ENCODE measurements at places on chromosomes 7 and 10.

DNA sequence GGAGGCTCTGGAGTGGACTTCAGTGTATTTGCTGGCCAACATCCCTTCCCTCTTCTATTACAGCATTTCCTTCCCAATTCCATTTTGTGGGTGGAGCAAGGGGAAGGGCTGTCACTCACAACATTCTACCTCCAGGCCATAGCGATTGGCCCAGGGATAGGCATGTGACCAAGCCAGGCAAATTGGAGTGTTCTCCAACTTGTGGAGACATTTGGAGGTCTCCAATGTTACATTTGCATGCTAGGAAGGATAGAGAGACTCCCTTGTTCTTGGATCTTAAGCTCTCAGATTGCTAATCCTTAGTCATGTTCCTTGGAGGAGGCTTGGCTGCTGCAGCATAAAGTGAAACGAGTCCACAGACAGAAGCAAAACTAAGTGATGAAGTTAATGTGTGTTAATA lies 95.6 kb upstream of the KIF5B start:
- DNase-seq: no peak

DNA sequence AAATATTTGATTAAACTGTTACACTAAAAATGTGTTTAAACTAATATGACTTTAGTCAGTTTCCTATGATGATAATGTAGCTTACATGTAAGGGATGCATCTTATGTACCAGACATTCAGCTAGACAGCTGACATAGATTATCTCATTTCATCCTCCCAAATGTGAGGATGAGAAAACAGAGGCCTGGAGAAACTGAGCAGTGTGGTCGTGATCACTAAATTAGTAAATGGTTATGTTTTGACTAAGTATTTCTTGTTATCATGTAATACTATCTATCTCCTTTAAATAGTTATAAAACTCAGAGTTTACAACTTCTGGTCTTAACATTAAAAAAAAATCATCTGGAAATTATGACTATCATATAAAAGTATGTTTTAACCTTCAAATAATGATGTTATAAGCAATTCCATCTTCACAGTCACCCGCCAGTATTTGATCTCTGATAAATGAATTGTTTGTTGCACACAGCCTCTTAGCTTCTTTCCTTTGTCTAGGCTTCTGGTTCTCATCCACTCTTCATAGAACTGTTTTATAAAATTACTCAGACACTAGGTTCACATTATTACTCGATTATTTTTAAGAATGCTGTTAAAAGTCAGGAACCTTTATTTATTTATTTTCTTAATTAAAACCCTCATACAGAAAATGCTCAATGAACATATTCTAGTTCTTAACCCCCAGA lies 33.6 kb upstream of the HDAC9 start:
- DNase-seq: no peak

DNA sequence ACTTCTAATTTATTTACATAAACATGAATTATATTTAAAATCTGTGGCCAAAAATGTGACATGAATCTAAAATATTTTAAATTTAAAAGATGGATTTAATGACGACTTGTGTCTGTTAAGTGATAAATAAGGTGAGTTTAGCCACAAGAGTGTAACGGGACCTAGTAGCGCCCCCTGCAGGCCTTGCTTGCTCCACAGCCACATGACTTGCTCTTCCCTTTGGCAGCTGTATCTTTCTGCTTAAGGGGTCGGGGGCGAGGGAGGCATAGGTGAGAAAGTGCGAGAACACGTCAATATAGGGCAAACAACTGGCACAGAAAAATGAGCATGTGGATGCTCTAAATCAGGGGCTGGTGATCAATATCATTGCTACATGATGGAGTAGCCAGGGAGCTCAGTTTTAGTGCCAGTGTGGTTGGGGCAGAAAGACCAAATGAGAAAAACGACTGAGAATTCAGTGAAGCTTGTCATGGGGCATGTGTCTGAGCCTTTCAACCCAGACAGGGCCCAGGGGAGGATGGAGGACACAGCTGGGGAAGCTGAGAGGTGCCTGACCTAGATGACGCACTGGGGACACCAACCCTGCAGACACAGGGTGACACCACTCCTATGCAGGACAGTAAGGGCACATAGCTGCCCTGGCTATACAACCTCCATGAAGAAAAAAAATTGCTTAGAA lies 49.8 kb downstream of the PAXIP1 start:
- no peak for DNase-seq

GRCh38 chr10:125711110-125711750 lies 8.3 kb upstream of the EDRF1 start:
- no peak for DNase-seq

DNA sequence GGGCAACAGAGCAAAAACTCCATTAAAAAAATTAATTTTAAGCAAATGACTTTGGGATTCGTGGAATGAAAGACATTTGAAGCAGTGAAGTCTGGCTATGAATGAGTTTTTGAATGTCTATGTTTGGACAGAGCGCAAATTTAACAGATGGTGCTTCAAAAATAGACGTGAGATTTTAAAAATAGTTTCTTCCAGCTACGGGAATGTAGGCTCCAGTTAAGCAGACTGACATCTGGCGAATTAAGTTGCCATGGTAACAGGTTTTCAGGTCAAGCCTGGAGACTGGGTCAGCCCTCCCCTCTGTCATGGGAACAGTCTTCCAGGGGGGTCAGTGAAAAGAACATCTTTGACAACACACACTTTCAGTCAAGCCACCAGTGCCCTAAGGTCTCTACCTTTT lies 62.0 kb downstream of the MYOF start:
- DNase-seq: no peak

DNA sequence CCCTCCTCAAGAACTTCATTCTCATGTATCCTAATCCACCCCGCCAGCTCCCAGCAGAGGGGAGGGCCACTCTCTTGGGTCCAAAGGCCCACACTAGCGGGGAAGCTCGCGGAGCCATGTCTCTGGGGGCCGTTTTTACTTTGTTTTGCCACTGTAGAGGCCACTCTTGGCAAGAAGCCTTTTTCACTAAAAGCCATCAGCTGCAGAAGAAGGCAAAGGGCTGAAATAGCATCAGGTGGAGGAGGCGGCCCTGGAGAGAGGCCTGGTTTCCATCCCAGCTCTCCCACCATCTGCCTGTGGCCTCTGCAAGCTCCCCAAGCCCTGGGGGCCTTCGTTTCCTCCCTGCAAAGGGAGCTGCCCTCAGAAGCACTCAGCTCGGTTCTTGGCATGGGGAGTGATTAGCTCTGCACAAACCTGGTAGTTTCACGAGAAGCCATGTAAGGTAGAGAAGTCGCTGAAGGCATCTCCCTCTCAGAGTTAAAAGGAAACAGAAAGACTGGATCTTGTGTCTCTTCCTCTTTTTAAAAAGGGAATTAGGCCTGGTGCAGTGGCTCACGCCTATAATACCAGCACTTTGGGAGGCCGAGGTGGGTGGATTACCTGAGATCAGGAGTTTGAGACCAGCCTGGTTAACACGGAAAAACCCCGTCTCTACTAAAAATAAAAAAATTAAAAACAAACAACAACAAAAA lies 70.3 kb downstream of the PARP12 start:
- no peak for DNase-seq
